Activated CD4-positive, CD25-positive, alpha-beta regulatory T cell (primary cell): ENCODE measurements at places on chromosomes 16 and 17.
A peak's percentile ranks its signal among the peaks of the same experiment; 100 is the strongest.

- peak; percentile 11 for DNase-seq
Measured at GRCh38 chr17:17305281-17305801, 2.2 kb downstream of the NT5M start.

DNA sequence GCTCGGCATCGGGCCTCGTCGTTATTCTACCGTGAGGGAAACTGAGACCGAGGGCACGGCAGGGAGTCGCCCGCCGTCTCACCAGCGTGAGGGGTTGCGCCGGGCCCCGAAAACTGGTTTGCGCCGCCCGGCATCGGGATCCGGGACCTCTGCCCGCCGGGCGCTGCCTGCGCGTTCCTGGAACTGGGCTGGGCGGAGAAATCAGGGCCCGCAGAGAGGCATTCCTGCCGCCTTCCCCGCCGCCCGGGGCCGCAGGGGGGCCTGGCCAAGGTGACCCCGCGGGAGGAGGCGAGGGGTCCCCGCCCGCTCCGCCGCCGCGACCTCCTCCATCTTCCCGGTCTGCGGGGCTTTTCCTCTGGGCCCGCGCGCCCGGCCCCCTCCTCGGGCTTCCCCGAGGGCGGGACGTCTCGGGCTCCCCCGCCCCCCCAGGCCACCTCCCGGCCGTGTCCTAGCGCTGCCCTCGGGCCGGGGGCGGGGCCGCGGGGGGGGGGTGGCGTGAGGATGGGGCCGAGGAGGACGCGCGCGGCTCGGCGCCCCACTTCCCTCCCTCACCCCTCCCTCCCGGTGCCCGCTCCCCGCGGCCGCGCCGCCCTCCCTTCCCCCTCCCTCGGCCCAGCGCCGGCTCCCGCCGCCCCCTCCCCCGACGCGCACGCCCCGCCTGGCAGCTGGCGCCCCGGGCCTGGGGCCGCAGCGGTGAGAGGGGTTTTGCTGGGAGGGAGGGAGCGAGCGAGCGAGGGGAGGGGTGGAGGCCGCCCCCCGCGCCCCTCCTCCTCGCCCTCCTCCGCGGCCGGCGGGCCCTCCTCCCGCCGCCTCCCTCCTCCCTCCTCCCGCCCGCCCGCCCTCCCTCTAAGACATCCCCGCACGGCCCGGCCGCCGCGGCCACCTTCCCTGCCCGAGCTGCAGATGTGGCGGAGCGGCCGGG, at the start of gene GLIS2:
Gene GLIS2, plus strand, starts transcription at position 882 of the 922 bp plus-strand sequence. CDS start 16,214 bp downstream, outside the sequence.
- DNase-seq = no peak

GRCh38 chr17:50452630-50453300, 15.9 kb downstream of the CHAD start:
- DNase-seq = no peak

GRCh38 chr17:42408061-42408460, 15.0 kb downstream of the CAVIN1 start:
- DNase-seq = no peak
